ENCODE measurements at places on chromosomes 3 and 15.
A peak's percentile ranks its signal among the peaks of the same experiment; 100 is the strongest.

DNA sequence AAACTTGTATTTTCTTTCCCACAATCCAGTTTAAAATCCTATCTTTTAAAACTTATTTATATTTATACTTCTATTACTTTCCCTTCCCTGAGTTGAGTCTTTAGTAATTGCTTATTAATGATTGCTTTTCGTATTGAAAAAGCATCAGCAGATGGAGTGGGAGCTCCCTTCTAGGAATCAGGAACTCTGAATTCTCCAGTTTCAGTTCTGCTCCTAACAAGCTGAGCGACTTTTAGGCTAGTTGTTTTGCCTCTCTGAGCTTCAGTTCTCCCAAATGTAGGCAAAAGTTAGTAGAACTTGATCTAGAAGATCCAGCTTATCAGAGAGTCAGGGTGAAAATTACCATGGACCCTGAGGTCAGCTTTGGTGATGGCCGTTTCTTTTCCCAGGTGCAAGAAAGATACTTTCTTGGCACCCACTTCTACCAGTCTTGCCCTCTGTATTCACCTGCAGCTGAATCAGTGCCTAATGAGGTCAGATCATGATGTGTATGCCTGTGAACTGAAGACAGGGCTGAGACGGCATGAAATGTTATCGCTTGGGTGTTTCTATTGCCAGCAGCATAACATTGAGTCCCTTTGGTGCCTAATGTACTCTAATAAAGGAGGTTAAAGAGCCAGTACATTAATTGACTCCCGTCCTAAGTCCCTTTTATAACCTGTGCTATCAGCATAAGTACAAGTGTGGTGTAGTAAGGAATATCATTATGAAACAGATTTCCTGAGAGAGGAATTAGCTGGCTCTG is 194.5 kb upstream of the TBC1D5 start:
- DNase-seq: no peak

DNA sequence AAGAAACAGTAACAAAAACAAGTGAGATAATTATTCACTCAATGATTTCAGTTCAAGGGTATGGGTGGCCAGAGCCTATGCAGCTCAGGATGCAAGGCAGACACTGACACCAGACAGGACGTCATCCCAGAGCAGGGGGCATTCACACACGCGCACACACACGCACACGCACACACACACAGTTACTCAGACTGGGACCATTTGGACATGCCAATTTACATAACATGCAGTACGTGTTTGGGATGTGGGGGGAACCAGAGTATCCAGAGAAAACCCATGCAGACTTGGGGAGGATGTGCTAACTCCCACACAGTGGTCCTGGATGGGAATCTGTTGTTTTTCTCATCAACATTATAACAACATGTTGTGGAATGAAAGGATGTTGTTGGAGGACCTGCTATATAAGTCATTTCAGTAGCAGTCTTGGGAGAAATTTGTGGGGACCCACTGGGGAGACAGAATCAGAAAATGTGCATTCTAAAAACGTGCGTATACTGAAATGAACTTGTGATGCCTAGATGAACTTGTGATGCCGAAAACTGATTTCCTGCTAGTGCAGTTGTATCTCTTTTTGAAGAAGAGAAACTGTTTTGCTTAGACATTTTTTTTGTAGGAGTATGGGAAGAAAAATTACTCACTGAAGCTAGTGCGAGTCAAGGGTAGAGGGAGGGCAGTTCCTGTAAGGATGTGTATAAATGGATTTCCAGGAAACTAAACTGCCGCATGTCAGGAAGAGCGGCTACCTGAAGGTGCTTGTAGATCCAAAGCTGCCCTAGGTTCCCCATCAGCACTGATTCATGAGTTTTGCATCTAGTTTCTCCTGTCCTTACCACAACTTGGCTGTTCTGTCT is 25.2 kb downstream of the CD200 start:
- DNase-seq: no peak

DNA sequence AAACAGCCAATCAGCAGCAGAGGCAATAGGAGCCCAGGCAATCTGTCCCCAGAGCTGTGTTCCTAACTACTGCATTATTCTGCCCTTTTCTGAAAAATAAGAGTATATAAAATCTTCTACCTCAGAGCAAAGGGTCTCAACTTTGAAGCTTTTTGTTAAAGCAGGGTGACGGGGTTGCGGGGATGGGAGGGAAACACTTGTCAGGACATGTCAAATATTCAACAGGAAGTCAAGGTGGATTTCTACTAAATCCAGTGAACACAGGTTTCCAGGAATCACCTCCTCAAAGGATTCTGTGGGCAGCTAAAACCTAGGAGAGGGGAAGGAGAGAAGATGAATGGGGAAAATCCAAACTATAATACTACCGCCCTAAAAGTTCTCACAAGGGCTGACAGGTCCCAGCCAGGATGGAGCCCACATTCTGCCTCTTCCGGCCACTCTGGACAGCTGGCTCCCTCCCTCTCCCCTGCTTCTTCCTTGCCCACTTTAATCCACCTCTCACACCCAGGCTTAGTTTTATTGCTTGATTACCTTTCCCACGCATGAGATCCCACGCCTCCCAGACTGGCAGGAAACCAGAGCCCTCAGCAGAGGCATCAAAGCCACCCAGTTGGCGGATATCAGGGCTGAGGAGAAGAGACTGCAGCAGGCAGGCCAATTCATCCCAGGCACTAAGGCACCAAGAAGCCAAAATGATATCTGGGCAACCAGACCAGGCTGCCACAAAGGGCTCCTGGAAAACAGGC is 77.2 kb downstream of the OSBPL10 start:
- DNase-seq: no peak

DNA sequence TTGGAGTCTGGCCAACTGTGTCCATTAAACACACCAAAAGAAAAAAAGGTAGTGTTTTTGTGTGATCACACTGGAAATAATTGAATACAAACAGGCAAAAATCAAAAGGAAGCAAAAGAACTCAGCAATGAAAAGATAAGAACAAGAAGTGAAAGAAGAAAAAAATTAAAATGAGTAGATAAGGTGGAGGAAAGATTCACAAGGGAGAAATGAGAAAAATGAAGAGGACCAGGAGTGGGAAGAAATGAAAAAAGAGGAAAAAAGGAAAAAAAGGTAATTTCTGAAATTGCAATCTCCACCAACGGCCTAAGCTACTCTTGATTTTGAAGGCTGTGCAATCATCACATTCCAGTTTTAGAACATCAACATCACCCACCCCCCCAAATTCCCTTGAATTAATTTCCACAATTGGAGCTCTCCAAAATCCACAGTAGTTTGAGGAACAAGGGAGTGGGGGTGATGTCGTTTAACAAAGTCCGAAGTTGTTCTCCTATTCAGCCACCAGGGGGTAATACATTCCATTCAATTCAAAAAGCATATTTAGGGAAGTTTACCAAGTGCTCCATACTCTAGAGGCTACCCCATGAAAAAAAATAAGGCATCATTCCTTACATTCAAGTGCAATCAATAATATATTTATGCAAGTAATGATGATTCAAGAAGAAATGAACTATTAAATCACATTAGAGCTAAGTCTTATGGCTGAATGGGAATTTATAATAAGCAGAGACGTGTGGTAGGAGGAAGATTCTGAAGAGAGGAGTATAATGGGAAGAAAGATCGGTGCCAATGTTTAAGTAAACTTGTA is 37.4 kb downstream of the ZNF860 start:
- no peak for DNase-seq

- DNase-seq: no peak
Measured at GRCh38 chr15:43408789-43409188, 37.9 kb downstream of the TUBGCP4 start.

- DNase-seq: peak; percentile 82
Measured at GRCh38 chr15:75452865-75453702, 1.6 kb upstream of the SIN3A start.

DNA sequence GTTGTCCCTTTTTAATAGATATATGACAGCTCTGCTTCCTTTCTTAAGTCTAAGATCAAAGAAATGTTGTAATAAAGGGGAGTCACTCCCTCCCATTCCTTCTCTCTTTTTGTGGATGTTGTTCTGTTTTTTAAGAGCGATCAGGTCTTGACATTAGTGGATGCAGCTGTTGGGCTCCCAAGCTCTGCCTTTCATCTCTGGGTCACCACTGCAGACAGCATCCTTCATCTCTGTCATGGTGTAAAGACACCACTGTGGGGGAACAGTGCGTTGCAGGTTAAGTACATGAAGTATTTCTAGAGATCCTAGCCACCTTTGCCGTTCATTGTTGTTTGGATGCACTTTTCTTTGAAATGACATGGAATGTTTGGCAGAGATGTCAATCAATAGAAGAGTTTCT is 17.7 kb downstream of the FNDC3B start:
- DNase-seq: no peak

- no peak for DNase-seq
Measured at GRCh38 chr15:32675466-32675865, 34.0 kb downstream of the SCG5 start.

GRCh38 chr3:128549283-128550112 is 56.5 kb upstream of the GATA2 start:
- peak; percentile 80 for DNase-seq

GRCh38 chr3:36713904-36714303 is 50.4 kb downstream of the DCLK3 start:
- no peak for DNase-seq

- DNase-seq: no peak
Measured at GRCh38 chr15:49696433-49696832, 75.6 kb downstream of the DTWD1 start.

DNA sequence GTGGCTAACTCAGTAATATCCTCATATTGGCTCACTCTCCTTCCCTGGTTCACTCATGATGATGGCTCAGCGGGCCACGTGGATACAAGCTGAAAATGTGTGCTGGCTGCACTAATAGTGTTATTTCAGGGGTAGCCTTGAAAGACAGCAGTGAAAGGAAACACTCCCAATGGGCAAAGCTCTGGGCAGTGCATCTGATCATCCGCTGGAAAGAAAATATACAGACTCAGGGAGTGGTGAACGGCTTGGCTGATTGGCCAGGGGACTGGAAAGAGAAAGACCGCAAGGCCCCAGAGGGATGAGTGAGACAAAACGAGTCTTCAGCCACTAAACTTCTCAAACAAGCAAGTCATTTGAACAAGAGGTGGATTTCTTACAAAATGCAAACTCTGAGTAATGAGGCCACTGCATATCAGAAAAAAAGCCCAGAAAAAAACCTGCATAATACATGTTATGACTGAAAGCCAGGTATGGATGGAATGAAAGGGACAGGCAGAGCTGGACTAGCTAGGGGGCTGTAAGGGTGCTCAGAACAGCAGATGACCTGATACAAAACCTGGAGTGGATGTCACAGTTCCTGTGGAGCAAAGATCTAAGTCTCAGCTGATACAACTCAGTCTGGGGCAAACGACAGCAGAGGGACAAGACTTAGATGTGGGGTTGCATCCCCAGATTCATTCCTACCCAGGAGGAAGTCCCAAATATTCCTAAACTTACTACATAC is 33.3 kb downstream of the CMTM6 start:
- no peak for DNase-seq

- DNase-seq: no peak
Measured at GRCh38 chr15:77335298-77335697, 84.6 kb downstream of the PEAK1 start.

Data from RWPE2 (cell line).